Stimulated activated CD8-positive, alpha-beta memory T cell treated with anti-CD3 and anti-CD28 coated beads, Interleukin-4, amount 100 ng/mL, for 1 hour (primary cell): ENCODE measurements at places on chromosomes 1 and 21.

- no peak for DNase-seq
Observed at GRCh38 chr1:31651766-31652165, 7.1 kb upstream of the PEF1 start.

GRCh38 chr21:33801424-33802405 lies 113.9 kb downstream of the ATP5PO start:
- DNase-seq, result no peak

DNA sequence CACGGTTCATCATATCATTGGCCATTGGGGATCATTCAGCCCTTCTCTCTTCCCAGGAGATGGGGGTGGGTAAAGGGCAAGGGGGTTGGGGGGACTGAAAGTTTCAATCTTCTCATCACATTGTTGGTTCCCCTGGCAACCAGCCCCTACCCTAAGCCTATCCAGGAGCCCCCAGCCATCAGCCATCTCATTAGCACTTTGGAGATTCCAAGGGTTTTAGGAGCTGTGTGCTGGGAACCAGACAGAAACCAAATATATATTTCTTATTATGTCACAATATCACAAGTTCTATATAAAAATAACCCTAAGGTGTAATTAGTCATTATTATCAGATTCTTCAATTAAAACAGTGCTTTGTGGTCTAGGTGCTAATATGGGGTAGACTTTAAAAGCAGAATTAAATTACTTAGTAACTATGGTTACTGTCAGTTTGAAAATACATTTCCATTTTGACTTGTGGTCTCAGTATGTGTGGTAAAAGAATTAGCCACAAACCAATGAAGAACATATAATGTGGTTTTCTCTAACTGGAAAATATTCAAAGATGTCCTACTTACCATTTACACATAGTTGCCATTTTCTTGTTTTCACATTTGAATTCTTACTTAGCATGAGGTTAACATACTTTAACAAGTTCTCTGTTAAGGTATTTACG lies 28.1 kb downstream of the IL23R start:
- no peak for DNase-seq

DNA sequence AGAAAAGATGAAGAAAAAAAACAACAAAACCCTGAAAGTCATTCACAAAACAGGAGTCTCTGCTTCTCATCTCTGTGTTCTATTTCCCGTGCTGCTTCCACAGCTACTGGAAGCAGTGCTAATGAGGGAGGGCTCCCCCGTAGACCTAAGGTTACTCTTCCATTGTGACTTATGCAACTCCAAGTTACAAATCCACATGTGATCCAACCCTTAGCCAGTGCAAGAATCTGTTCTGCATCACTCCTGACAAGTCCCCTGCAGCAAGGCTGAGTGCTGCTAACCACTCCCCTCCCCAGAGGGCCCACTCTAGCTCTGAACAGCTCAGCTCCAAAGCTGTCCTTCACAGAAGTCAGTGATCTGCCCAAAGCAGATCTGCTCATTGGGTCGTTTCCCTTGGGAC lies 10.3 kb downstream of the DNALI1 start:
- DNase-seq, result no peak

- no peak for DNase-seq
Observed at GRCh38 chr1:182952677-182953444, at the start of gene SHCBP1L. TSS of gene SHCBP1L (minus strand) at chr1:182953166. CDS start at chr1:182953133, 33 bp downstream.
